BJ (cell line): ENCODE measurements at places on chromosomes 6 and 20.

GRCh38 chr6:166584853-166585429 lies 1.5 kb downstream of the RAMACL start:
- peak; percentile 47 for DNase-seq

GRCh38 chr20:54668271-54669039 lies 193.1 kb downstream of the DOK5 start:
- no peak for DNase-seq

- no peak for DNase-seq
Observed at GRCh38 chr6:53857318-53858094, 62.7 kb downstream of the LRRC1 start.

DNA sequence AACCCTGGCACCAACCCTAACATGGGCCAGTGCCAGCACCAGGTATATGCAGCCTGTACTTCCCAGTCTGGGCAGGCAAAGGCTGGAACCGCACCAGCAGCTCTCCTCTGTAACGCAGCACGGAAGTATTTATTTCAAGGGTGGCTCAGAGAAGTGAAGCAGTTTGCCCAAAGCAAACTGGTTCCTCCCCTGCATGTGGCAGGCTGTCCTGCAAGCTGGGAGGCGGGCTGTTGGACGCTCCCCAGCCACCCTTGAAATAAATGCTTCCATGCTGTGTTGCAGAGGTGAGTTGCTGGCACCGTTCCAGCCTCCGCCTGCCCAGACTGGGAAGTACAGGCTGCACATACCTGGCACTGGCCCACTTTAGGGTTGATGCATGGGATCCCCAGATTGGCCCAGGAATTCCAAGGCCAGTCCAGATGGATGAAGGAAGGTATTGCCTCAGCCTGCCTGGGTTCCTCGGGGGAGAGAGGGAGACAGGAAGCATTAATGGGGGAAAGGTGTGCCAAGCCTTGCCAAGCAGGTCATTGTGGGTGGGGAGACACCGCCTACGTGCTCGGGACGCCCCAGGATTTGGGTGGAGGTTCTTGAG lies 49.8 kb downstream of the PPARD start:
- DNase-seq, result no peak

- no peak for DNase-seq
Observed at GRCh38 chr6:106975738-106976064, 1.2 kb upstream of the CD24 start.

DNA sequence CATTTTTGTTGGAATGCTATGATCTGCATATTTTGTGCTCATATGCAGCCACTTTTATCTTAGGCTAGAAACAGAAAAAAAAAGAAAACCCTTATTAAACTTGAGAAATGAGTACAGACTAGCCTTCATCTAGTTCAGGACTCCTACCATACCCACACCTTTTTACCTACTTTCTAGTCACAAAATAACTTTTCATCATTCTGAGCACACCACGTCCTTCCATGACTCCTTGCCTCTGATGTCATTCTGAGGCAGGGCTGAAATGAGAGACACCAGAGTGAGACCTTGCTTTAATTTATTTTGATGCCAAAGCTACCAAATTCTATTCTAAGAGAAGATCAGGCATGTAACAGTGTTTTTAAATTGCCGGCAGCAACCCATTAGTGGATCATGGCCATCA lies 38.8 kb downstream of the SNX3 start:
- DNase-seq, result no peak

GRCh38 chr6:13992417-13993055 lies 67.8 kb downstream of the RNF182 start:
- DNase-seq, result no peak

- no peak for DNase-seq
Observed at GRCh38 chr6:92147246-92147645, 1272.1 kb downstream of the EPHA7 start.

DNA sequence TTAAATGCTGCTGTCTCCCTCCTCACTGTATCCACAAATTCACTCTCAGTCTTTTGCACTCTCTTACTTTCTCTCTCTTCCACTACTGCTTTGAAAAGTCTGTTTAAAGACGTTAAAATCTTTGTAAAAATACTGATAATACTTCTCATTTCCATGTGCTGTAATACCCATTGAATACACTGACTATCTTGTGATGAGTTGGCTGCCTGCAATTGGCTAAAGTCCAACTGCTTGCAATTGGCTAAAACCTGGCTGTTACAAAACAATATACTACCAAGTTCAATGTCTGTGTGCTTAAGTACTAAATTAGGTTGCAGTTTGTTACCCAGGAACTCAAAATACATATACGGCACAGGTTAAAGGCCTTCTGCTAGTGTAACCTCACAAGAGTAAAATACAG lies 264.8 kb downstream of the THBS2 start:
- DNase-seq, result no peak

DNA sequence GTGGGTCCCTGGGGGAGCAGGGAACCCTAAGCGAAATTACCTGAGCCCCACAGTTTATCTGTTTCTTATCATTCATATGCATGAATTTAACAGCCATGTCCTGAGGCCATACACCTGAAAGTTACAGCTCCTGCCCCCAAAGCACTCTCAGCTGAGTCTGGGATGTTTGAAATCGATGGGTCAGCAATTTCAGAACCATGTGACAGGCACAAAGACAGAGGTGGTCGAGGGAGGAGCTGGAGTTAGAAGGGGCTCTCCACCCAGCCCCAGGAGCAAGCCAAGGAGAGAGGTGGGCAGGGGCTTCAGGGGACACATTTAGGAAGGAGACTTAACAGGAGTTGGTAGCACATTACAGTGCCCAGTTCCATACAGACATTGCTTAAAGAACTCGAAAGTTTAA lies 14.9 kb downstream of the TTBK1 start:
- no peak for DNase-seq

GRCh38 chr20:11499101-11499634 lies 418.5 kb upstream of the BTBD3 start:
- DNase-seq, result no peak

DNA sequence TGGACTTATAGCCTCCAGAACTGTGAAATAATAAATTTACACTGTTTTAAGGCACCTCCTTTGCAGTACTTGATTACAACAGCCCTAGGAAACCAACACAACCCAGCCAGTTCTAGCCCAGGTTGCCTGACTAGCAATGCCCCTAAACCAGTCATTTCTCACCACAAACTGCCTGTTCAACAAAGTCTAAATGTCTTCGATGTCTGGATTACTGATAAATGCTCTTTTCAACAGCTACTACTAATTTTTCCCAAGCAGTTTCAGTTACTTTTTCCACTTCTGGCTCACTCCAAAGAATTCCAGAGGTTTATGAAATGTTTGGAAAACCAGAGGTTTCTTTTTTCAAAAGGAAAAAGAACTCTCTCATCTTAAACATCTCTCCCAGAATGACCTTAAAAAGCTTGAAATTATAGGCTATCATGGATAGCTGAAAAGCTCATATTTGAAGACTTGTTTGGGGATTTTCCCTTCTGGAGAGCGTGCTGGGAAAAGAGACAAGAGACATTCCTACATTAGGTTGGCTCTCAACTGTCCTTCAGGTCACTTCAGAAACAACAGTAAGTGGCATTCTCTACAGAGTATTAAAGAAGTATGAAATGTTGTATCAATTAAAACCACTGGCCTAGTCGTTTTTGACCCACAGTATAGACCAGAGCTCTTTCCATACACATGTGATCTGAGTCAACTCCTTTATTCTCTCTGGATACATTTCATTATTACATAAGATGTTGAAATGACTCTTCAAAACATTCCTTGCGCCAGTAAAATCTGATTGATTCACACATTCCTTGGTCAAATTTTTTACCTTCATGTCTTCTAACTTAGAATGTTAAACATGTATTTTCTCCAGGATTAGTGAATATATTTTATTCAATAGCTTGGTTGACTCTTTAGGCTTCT lies 265.9 kb downstream of the COL12A1 start:
- no peak for DNase-seq

DNA sequence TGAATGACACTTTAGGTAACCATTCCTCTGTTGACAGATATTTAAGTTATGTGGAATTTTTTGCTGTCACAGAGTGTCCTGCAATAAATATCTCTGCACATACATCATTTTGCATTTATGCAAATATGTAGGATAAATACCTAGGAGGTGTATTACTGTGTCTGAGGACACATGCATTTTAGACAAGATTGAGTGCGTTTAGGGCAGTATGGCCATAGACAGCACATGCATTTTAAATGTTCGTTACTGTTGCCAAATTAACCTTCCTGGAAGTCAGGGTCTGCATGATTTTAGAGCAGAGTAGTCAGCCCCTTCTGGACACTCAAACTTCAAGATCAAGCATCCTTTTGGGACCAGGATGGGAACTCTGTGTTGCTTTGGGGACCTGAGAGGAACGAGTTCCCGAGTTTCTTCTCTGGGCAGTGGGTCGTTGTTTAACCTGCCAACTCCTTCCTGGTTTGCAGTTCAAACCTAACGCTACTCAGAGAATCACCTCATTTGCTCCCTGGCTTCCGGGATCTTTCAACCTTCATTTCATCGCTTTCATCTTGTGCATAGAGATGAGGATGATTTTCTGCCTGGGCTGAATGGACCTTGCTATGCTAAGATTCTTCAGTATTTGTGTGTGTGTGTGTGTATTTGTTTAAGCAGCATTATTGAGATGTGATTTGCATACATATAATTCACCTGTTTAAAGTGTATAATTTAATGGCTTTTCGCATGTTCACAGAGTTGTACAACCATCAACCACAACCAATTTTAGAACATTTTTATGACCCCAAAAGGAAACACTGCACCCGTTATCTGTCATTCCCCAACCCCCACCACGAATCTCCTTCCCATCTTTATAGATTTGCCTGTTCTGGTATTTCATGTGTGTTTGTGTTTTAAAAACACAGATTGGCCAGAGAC lies 9.8 kb downstream of the BCAS4 start:
- DNase-seq, result no peak

DNA sequence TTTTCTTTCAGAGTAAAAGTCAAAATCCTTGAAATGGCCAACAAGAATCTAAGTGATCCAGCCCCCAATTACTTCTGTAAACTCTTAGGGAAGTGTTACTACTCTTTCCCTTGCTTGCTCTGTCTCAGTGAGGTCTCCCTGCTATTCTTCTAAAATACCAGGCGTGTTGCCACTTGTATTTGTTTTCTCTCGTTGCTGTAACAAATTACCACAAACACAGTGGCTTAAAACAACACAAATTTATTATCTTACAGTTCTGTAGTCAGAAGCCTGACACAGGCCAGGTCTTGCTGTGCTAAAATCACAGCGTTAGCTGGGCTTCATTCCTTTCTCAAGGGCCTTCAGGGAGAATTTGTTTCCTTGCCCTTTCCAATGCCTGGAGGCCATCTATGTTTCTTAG lies 59.9 kb downstream of the HECA start:
- no peak for DNase-seq

- no peak for DNase-seq
Observed at GRCh38 chr20:50146732-50147662, 6.5 kb downstream of the PEDS1 start.

DNA sequence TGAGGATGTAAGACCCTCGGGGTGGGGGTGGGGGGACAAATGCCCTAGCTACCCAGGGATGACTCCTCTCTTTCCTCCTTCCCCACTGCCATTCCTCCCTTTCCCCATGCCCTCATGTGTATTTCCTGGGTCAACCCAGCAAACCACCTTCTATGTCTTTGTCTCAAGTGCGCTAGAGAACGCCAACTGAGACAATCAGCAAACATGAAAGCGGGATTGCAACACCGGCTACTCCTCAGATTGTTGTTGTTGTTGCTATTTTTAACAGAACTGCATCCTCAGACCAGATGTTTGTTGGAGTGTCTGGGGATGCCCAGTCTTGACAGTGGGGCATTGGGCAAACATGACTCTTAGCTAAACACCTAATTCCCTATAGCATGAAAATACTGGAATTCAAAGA lies 39.3 kb upstream of the HIVEP1 start:
- no peak for DNase-seq

GRCh38 chr6:54646069-54646950 lies 200.3 kb upstream of the FAM83B start:
- peak; percentile 84 for DNase-seq

GRCh38 chr6:90479603-90479926 lies 107.3 kb downstream of the MAP3K7 start:
- no peak for DNase-seq

- no peak for DNase-seq
Observed at GRCh38 chr6:56168596-56168995, 78.8 kb downstream of the COL21A1 start.

DNA sequence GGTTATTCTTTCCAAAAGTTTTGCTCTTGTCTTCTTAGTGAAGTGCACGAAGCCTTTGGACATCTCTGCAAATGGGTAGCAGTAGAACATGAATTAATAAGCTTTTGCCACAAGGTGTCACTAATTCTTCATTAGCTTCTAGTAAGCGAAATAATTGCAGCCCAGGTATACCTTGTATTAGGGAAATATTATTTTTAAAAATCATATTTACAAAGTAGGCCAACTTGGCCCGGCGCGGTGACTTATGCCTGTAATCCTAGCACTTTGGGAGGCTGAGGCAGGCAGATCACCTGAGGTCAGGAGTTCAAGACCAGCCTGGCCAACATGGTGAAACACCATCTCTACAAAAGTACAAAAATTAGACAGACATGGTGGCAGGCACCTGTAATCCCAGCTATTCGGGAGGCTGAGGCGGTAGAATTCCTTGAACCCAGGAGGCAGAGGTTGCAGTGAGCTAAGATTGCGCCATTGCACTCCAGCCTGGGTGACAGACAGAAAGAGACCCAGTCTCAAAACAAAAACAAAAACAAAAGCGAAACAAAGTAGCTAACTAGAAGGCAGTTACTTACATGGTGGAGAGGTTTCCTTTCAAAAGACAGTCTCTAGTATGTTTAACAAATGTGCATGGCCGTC lies 8.8 kb upstream of the RSPH3 start:
- DNase-seq, result no peak

DNA sequence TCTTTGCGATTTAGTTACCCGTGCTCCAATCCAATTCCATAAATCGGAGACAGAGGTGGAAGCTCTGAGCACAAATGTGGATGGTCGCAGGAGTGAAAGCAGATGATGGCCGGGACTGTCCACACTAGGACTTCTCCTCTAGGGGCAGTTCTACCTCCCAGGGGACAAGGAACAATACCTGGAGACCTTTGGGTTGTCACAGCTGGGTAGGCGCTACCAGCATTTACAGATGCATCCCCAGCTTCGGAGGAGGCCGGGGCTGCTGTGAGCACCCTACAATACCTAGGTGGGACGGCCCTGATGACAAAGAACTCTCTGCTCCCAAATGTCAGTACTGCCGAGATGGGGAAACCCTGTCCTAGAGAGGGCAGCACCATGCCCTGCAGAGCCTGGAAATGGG lies 195.9 kb upstream of the CDH4 start:
- no peak for DNase-seq

DNA sequence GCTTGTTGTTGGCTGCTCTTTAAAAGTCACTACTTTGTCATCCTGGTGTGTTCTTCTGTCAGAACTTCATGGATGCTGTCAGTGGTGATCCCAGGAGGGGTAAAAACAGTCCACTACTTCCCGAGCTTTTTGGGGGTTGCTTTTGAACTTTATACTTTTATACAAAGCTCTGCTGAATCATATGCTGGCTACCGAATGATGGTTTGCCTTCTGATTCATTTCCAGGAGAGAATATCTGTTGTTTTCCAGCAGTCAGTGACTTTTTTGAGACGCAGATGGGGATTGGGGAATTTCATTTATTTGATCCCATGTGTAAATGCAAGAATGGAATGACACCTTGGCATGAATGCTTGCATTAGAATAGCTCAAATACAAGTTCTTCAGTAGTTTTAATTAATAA lies 32.7 kb upstream of the COL10A1 start:
- DNase-seq, result no peak

GRCh38 chr6:110781522-110782214 lies 33.6 kb downstream of the CDK19 start:
- DNase-seq, result no peak
